ENCODE measurements at places on chromosomes 5 and 9. TPM values are rescaled to one million over a fixed set of nuclear protein-coding genes. Genes with fewer than 3 reads are reported as not detected.

The HACD4 gene
- 2.4 TPM for total RNA-seq

The LPCAT1 gene
- 78.4 TPM for total RNA-seq

The C1QTNF3 gene
- 1.7 TPM for total RNA-seq

GRCh38 chr5:10507575-10508096 is 56.2 kb upstream of the ANKRD33B start:
- H3K27ac ChIP-seq: no peak overlapping the region
- peaks cover 2% of the 10 kb centered on the region for H3K4me1 ChIP-seq
- no peaks in the 10 kb centered on the region for H3K36me3 ChIP-seq
- H3K4me3 ChIP-seq: no peak overlapping the region
- peaks cover 5% of the 10 kb centered on the region for H3K27me3 ChIP-seq
- no peak for DNase-seq

- H3K4me3 ChIP-seq: no peak overlapping the region
- DNase-seq: no peak
- no peaks in the 10 kb centered on the region for H3K4me1 ChIP-seq
- no peak overlapping the region for H3K27ac ChIP-seq
Measured at GRCh38 chr9:28779243-28779642, 1206.0 kb upstream of the C9orf72 start.

- no peaks in the 10 kb centered on the region for H3K4me1 ChIP-seq
- H3K36me3 ChIP-seq: no peaks in the 10 kb centered on the region
- DNase-seq: no peak
Measured at GRCh38 chr5:154999865-155000264, 13.7 kb upstream of the KIF4B start.

- peaks cover 6% of the 10 kb centered on the region for H3K27me3 ChIP-seq
- no peaks in the 10 kb centered on the region for H3K36me3 ChIP-seq
Measured at GRCh38 chr9:19521205-19521604, 112.4 kb downstream of the ACER2 start.

- H3K4me3 ChIP-seq: no peak overlapping the region
- DNase-seq: no peak
- no peak overlapping the region for H3K27ac ChIP-seq
- peaks cover 10% of the 10 kb centered on the region for H3K4me1 ChIP-seq
- H3K36me3 ChIP-seq: no peaks in the 10 kb centered on the region
- H3K27me3 ChIP-seq: peaks cover 2% of the 10 kb centered on the region
Measured at GRCh38 chr9:105114964-105115728, 129.3 kb upstream of the SLC44A1 start.

DNA sequence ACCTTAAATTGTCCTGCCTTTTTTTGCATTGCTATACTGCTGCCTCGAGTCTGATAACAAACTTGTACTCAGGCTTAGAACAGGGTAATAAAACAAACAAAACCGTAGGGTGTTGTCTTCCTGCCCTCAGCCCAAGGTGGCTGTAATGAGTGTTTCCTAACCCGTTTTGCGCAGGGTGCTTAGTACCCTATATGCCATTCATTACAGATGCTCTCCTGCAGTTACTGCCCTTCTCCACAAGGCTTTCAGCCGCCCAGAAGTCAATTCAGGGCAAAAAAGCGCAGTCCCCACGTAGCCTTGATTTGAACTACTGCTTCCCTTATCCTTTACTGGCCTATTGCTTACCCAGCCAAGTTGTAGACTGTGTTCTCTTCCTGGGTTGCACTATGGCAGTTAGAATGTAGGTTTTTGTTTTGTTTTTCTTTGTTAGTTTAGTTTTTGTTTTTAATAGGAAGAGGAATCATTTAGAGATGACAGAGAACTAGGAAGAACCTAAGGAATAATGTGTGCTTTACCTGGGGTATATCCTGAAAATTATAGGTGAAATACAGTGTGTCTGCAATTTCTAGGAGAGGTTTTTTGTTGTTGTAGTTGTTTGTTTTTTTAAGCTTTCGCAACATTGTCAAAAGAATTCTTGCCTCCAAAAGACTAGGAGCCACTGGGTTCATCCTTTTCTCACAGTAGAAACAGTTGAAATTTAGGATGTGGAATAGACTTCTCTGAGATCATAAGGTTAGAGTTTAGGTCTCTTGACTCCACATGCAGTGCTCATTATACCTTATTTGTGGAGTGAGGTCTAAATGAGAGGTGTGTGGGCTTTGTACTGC is 1.3 kb downstream of the HMGXB3 start:
- DNase-seq: peak; percentile 66
- H3K36me3 ChIP-seq: peaks cover 37% of the 10 kb centered on the region
- peak overlapping the region; percentile 95 for H3K27ac ChIP-seq
- H3K4me1 ChIP-seq: peaks cover 39% of the 10 kb centered on the region
- no peaks in the 10 kb centered on the region for H3K27me3 ChIP-seq
- H3K4me3 ChIP-seq: peak overlapping the region; percentile 96
